ENCODE measurements at places on chromosomes 11 and 22.

- no peak for DNase-seq
These were observed 27.4 kb upstream of the SYT8 start for GRCh38 chr11:1807264-1807995.

GRCh38 chr11:63961608-63962412 is 12.6 kb upstream of the COX8A start:
- no peak for DNase-seq

GRCh38 chr11:127074151-127074761 is 73.7 kb upstream of the KIRREL3 start:
- DNase-seq, result no peak

DNA sequence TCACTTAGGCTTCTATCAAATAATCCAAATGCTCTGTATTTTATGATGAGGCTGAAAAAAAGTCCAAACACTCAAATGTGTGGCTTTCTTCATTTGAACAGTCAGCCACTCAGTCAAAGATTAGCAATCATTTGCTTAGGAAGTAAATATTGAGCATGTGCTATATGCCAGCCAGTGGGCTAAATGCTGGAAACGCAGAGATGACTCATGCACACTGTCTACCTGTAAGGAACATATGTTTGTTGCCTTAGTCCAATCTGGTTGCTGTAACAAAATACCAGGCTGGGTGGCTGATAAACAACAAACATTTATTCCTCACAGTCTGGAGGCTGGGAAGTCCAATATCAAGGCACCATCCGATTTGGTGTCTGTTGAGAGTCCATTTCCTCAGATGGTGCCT is 617.3 kb downstream of the NTM start:
- no peak for DNase-seq

GRCh38 chr22:44455151-44455962 is 42.7 kb downstream of the RTL6 start:
- DNase-seq, result no peak

GRCh38 chr22:36659762-36660509 is 43.6 kb downstream of the CACNG2 start:
- no peak for DNase-seq

DNA sequence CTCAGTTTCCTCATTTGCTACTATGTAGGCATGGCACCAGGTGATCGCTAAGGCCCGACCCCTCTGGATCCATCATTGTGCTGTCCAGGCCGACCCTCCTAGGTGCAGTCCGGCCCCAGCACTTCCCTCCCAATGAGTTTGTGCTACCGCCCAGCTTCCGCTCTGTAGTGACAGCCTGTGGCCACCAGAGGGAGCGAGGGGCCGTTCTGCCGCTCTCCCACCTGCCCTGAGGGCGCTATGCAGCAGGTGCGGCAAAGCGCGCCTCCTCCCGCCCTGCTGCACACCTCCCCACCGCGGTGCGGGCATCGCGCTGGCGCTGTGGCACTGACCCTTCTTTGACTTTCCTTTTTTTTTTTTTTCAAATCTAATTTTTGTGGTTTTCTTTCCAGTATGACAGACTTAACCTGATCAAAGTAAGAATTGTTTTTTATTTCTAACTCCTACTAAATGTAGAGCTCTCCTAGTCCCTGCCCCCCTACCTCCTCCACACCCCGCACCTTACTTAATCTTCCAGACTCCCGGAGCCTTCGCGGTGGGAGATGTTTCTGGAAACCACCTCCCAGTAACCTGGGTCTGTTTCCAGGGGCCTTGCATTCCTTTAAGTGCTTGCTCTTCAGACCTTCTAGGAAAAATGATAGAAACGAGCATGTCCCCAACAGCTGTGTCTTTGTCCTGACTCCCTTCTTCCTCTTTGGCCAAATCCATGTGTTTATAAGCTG is 73.7 kb downstream of the SCN3B start:
- DNase-seq, result no peak

- no peak for DNase-seq
These were observed 712 bp upstream of the SLC2A11 start for GRCh38 chr22:23856721-23857605.

DNA sequence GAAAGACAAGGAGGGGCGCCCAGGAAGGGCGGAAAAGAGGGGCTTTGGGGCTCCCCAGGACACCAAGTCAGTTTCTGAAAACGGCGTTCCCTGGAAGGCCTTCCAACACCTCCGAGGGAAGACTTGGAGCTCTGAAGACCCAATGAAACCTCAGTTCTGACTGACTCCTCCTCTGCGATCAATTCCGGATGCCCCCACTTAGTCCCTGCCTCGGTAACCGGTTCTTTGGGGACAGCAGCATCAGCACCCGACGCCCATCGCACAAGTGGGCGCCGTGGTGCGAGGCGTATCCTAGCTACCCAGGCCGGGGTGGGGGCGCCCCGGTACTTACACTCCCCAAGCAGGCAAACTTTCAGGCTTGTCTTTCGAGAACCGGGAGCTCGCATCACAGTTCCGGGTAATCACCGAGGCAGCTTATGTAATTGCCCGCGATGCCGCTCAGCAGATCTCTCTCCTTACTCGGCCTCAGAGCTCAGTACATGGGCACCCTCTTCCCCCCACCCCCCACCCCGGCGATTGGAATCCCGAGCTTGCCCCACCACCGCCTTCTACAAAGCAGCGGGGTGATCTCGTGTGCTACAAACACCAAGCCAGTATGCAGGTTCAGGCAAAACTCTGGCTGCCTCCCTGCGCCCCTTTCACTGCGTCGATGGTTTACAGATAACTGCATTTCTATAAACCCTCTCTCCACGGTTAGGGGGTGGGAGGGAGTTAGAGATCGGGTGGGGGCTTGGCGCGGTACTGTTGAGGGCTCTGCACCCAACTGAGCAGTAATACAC is 2.0 kb downstream of the TENM4 start:
- no peak for DNase-seq

GRCh38 chr11:34302046-34302921 is 55.5 kb downstream of the ABTB2 start:
- DNase-seq, result no peak

GRCh38 chr11:128848815-128849455 is 18.2 kb downstream of the KCNJ1 start:
- DNase-seq, result no peak

DNA sequence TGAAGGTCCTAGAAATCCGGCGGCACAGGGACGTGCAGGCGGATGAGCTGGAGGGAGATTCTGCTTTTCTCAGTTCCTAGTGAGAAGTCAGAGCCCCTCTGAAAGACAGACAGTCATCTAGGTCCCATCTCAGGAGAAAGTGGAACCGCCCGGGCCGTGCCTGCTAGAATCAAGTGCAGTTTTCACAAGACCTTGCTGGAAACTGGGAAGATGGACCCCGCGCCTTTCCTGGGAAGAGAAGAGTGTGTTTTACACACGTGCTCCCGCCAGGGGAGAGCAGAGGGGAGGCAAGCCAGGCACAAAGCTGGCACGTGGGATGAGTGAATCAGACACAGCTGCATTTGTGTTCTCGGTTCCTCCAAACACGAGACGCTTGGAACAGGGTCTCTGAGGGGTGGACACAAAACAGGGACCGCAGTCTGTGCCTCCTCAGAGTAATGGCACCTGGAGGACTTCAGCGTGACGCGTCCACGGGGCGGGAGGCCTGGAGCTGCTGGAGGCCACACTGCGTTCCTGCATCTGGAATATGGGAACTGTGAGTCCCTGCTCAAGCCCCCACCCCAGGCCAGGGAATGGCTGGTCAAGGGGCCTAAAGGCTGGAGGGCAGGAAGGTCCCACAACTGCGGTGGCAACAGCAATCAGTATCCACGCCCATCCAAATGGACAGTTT is 218.3 kb downstream of the BRD1 start:
- no peak for DNase-seq

DNA sequence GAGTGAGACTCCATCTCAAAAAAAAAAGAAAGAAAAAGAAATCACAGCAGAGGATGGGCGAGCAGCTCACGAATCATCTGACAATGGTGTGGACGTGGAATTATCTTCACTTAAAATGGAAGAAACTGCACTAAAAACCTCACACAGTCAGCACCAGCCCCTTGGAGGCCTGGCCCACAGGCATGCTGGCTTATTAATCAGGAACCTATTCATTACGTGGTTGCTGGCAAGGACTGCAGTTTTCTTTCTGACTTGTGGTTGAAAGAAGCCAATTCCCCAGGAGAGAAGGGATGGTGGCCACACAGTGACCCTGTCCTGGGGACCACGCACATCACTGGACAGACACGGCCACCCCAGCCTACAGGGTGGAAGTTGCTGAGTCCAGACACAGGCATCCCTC is 401.1 kb downstream of the CTTN start:
- DNase-seq, result no peak

DNA sequence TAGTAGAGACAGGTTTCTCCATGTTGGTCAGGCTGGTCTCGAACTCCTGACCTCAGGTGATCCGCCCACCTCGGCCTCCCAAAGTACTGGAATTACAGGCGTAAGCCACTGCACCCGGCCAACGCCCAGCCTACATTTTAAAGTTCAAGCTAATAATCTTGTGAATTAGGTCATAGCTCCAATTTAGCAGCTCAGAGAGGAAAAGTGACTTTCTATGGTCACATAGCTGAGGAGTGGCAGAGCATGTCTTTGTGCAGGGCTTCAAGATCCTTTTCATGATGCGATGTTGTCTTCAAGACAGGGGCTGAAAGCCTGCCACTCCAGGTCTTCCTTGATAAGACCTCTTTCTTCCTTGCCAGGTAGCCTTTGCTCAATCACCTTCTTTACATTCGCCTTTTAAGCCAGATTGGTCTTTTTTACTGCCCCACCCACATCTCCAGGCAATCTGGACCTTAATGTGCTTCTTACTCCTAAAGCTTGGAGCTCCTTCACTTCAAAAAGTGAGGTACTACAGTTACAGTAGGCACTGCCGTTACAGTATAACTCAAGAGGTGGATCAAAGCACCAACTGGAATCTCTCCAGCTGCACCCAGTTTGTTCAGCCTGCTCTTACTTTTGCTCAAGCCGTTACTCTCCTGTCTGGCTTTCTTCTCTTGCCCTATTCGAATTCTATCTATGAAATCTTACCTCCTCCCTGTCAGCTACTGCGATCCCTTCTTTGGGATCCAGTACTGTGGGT is 18.2 kb downstream of the YWHAH start:
- DNase-seq, result no peak

- DNase-seq, result no peak
These were observed 33.2 kb downstream of the BTBD10 start for GRCh38 chr11:13429836-13430235.

DNA sequence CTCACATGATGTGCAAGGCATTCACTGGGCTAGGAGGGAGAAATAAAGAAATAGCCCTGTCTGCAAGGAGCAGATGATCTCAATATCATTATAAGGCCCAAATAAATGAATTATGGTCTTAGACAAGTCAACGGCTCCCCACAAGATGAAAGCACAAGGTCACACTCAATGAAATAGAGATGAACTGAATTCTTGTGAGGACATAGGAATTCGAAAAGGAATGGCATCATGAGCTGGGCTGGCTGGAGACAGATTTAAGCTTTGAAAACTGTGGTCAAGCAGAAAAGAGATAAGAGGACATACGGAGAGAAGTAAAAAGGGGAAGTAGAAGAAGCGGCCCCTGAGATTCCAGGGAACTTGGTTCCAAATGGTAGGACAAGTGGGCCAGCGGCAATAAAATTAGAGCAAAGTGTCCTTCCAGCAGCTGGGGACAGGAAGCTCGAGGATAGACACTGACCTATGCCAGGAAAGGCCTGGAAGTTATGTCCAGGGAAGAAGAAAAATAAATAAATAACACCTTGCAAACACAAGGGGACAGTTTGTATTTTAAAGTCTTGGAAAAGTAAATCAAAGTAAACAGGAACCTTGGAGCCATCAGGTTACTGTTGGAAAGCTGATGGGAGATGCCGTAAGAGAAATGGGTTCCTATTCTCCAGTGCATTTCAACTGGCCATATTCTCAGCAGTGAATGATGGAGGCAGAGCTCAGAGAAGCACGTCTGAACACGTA is 37.8 kb downstream of the GALNT18 start:
- no peak for DNase-seq

Measured in SK-N-MC (cell line).